ENCODE measurements at places on chromosomes 7 and 10.

DNA sequence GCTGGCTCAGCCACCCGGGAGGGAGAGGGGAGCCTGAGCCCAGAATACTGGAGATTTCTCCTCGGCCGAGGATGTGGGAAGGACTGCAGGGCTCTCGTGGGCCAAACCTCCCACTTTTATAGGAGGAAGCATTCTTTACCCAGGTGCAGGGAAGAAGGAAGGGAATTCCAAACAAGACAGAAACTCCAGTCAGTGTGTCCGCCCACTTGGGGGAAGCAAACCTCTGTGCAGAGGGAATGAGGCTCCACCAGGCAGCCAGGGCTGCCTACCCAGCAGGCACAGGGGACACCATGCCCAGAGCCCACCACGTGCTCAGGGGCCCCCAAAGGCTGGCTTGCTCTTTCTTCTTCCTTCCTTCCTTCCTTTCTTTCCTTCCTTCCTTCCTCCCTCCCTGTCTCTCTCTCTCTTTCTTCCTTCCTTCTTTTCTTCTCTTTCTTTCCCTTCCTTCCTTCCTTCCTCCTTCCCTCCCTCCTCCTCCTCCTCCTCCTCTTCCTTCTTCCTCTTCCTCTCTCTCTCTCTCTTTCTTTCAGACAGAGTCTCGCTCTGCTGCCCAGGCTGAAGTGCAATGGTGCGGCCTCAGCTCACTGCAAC lies 15.4 kb upstream of the FZD9 start:
- no peak for DNase-seq

DNA sequence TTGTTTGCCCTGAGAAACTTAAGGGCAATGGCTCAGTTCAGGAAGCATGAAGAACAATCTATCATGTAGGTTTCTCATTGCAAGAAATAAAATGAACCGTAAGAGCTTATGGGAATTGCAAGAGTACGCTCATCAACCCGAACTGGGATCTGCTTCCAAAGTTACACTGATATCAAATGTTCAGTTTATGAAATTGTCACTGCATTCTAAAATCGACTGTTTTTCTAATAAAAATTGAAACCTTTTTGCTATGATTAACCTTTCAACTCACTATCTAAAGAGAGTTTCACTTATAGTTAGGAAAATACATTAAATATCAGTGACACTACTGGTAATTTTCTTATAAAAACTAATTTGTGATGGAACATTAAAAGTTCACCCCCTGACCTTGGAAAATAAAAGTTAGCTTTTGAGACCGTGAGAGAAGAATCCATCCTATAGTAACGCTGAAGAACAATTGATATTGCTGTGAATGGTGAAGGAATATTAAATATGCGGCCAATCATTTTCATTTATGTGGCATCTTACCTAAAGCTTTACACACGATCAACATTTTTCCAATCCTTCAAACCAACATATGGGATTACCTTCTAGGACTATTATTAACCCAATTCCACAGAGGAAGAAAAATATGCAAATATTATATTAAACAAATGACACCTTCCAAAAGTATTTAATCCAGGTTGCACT lies 2.2 kb downstream of the MEOX2 start:
- no peak for DNase-seq

GRCh38 chr10:1662438-1663025 lies 74.8 kb downstream of the ADARB2 start:
- DNase-seq = no peak

GRCh38 chr7:28536259-28536658 lies 123.9 kb downstream of the CREB5 start:
- DNase-seq = no peak

DNA sequence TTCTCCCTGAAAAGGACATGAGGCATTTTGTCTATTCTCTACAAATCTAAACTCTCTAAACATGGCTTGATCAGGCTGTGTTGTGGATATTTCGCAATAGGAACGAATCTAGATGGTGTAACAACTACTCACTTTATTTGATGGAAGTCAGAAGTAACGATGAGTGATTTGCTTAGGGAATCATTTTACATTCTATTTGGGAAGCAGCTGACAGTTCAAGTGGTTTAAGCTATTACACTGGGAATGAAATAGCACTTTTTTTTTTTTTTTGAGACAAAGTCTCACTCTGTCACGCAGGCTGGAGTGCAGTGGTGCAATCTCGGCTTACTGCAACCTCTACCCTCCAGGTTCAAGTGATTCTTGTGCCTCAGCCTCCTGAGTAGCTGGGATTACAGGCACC lies 44.1 kb downstream of the NPY start:
- no peak for DNase-seq

GRCh38 chr10:130418731-130419130 lies 282.5 kb downstream of the GLRX3 start:
- no peak for DNase-seq

DNA sequence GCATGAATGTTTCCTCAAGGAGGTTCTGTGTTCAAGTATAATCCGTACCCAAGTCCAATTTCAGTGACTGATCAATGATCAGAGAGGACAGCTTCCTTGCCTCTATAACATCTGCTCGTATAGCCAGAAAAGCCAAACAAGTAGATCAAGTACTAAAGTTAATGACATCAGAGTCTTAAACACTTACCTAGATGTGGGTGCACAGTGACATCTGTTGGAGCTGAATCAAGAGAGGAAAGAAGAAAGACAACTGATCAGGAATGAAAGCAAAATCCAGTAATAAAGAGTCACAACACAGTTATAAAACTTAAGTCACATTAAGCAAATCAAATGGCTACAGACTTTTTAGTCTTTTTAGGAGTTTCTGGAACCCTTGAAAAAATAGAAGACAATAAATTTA lies 236.5 kb downstream of the RELN start:
- no peak for DNase-seq

DNA sequence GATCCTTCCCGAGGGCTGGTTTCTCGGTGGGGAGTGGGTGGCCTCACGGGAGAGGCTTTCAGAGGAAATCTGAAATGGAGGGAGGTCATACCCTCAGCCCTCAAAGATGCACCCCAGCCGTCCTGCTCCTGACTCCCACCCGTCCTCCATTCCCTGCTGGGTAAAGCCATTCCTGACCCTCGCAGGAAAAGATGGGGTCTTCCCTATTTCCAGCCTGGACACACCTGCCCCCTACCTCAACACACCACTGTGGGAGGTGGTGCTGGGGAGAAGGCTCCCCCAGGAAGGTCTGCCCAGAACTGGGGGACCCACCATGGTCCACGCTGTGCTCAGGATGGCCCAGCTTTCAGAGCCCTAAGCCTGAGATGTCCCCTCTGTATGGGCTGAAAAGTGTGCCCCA lies 86.9 kb downstream of the CHST15 start:
- DNase-seq = no peak

- no peak for DNase-seq
Measured at GRCh38 chr10:33396938-33397337, 62.5 kb upstream of the NRP1 start.

- DNase-seq = no peak
Measured at GRCh38 chr10:79392020-79392398, 44.7 kb downstream of the PPIF start.

DNA sequence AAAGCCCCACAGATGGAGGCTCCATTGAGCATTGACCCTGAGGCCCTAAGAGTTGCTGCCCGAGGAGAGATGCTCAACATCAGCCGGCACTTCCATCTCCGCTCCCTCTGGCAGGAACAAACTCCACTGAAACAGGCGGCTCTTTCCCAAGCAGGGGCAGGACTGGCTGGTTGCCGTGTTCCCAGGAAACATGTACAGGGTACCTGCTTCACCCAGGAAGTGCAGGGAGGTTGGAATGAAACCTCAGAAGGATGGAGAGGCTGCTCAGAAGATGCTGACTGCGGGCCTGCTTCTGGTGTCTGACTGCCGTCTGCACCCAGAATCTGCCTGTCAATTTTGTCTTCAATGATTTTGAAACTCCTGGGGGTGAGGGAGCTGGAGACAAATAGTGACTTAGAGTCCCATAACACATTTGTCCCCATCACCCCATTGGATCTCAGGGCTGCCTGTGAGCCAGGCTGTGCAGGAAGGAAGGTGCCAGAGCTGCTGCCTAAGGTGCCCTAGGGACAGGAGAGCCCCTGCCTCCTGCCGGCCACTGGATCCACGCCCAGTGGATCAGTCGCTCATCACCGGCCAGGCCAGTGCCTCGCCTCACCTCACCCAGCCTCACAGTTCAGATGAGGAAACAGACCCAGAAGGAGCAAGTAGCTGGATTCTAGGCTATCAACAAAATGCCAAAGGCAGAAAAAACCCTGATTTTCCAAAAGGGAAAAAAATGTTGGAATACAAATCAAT lies 237.3 kb downstream of the PTPRN2 start:
- DNase-seq = no peak

DNA sequence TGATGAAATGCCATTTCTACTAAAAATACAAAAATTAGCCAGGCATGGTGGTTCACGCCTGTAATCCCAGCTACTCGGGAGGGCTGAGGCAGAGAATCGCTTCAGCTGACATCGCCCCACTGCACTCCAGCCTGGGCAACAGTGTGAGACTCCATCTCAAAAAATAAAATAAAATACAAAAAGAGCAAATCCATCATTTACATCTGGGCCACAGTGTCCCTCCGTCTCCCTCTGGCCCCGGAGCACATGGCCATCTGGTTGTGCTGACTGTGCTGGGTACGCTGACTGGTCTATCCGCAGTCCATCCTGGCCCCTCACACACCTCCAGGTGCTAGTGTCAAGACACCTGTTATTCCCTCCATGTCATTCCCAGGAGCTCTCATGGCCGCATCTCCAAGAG lies 42.1 kb downstream of the KCNH2 start:
- no peak for DNase-seq

DNA sequence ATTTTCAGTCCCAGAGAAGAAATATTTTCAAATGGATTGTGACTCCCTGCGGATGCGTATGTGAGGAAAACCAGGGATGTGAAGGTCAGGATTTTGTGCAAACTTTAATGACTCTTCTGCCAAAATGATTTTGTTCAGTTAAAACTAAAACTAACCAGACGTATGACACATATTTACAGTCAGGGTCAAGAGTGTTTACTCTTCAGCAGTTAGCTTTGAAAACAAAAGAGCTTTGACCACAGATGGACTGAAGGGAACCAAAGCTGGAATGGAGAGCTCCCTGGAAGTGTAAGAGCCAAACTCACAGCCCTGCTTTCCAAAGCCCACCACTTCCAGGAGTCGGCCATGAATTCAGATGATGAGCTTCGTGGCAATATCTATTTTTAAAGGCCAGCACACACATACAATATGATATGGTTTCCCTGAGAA lies 15.5 kb downstream of the SVIL start:
- no peak for DNase-seq

Data from keratinocyte (primary cell).